ENCODE measurements at places on chromosomes 2 and 18. TPM values are rescaled to one million over a fixed set of nuclear protein-coding genes. Genes with fewer than 3 reads are reported as not detected.

Gene KCNG2
- not detected for total RNA-seq

Gene ERBB4
- total RNA-seq: 2.6 TPM

Gene PFN4
- total RNA-seq: 1.9 TPM

Gene TMEM37
- not detected for total RNA-seq

Gene SPATS2L
- 77.3 TPM for total RNA-seq

Gene REG3A
- total RNA-seq: not detected

Gene C1QL2
- not detected for total RNA-seq

Gene UBE2E3
- total RNA-seq: 84.7 TPM

Gene TSPYL6
- total RNA-seq: not detected

Gene ATP6V1C2
- 0.04 TPM for total RNA-seq

Gene MCEE
- total RNA-seq: 2.7 TPM

Gene ANTXR1
- 35.5 TPM for total RNA-seq

Gene RNF25
- 27.3 TPM for total RNA-seq

Gene AGAP1
- 42.0 TPM for total RNA-seq

Gene SERPINB12
- total RNA-seq: not detected

Gene ATP5MC3
- 159 TPM for total RNA-seq

Gene LYPD6
- 3.7 TPM for total RNA-seq

Gene ZNF407
- total RNA-seq: 9.2 TPM

Gene RASGRP3
- 17.6 TPM for total RNA-seq

Gene EHD3
- 11.4 TPM for total RNA-seq

Gene ABCG8
- not detected for total RNA-seq

Gene KANSL3
- 33.2 TPM for total RNA-seq

Gene GALM
- 10.1 TPM for total RNA-seq

Gene RBKS
- 1.8 TPM for total RNA-seq

Gene CLEC4F
- total RNA-seq: not detected

Gene ELP2
- 63.9 TPM for total RNA-seq

Gene QPCT
- 35.4 TPM for total RNA-seq

Gene MOGAT1
- total RNA-seq: not detected

Gene MROH2A
- not detected for total RNA-seq

Gene B3GNT7
- total RNA-seq: 8.8 TPM

Gene HOXD8
- 18.1 TPM for total RNA-seq

Gene POTEI
- not detected for total RNA-seq

Gene ANKRD30B
- total RNA-seq: 0.08 TPM

Gene EML6
- total RNA-seq: 0.63 TPM

Gene NCL
- total RNA-seq: 160 TPM

Gene CCDC85A
- total RNA-seq: 0.29 TPM

Gene UGT1A6
- 0.27 TPM for total RNA-seq

Gene DRC1
- 0.13 TPM for total RNA-seq

Measured in kidney epithelial cell (primary cell).